GF-D8 (cell line): ENCODE measurements at places on chromosomes 5 and 9.

DNA sequence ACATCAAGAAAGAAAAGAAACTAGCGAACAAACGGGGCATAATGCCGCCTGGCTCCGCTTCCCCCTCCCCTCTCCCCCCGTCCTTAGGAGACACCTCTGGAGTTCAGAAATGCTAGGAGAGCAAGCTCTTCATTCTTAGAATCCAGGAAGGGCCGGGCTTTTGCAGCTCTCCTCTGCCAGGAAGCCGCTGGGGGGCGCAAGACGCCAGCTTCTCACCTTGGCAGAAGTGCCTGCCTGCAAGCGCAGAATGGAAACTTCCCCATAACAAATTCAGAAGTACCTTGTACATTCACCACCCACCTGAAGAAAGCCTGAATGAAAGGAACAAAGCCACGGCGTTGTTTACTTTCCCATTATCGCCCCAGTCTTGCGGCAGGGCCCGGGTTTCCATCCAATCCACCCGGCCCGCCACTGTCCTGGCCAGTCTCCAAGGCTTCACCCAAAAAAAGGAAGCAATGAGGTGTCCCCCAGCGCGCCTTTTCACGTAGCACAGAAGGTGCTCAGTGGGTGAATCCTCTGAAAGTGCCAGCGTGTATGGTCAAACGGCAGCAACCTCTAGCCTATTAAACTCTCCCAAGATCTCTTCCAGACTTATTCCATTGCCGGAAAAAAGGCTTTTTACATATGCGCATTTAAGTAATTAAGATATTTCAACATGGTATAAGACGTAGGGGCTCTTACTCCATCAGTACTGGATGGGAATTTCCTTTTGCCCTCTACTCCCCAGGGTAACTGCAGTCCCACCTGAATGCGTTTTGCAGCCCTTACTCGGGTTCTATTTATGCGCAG is 1.6 kb upstream of the GADD45G start:
- peak; percentile 64 for DNase-seq

DNA sequence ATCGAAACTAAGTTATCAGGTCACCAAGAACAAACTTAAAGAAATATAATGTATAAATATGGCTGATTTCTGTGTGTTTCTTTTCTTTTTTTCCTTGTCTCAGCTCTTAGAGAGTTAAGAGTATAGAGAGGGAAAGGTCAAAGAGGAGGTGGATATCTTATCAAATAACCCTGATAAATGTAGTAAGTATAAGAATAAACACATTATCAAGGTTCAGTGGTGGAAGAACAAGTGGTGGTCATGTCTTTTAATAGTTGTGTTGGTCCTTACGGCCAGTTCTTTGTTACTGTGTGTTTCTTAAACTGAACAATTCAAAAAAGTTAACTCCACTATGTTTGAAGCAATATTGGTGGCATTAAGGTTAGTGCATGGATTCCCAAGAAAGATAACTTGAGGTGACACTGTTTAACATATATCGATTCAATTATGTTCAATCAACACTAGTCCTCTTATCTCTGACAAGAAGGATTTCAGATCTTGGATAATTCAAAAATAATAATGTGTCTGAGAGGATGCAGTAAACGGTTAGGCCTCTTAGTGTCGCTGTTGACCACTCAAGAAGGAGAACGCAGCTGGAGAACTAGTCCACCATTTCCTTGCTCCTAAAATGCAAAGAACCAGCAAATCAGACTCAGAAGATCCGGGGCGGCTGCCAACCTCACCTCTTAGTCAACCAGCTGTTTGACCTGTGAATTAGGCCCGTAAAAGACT is at the start of gene PCDHGA3:
TSS of gene PCDHGA3 (plus strand) at position 588 of the 711 bp plus-strand sequence. CDS start 205 bp downstream, outside the sequence.
- DNase-seq, result no peak

- no peak for DNase-seq
These were observed 316.2 kb downstream of the CWC27 start for GRCh38 chr5:65084795-65085515.

GRCh38 chr5:109570362-109570874 is 119.3 kb upstream of the MAN2A1 start:
- DNase-seq, result no peak

- DNase-seq, result no peak
These were observed 57.8 kb downstream of the IZUMO3 start for GRCh38 chr9:24487946-24488345.

DNA sequence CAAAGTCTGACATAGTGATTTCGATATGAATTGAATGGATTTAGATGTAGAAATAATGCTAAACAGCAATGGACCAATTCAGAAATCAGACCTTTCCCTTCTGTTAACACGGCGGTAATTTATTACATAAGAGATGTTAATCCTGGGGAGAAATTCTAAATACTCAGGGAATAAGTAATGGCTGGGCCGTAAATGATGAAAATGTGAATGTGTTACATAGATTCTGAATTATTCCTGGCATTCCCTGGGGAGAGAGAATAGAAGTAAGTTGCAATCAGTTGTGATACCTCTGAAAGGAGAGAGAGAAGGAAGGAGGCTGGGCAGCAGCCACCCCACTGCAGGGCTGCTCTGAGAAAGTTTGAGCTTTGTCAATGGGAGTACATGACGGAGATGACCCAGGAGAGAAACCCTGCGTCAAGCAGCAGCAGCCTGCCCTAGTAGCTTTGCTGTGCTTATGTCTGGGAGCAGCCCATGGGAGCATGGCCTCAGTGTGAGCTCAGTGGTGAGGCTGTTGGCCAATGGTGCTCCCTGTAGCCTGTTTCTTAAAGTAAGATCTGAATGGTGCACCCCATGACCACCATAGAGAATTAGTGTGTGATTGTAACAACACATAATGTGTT is 420.1 kb downstream of the MTRR start:
- no peak for DNase-seq

- peak; percentile 36 for DNase-seq
These were observed 35.9 kb downstream of the TGFBR1 start for GRCh38 chr9:99140685-99141314.

- no peak for DNase-seq
These were observed 274.3 kb downstream of the GAS1 start for GRCh38 chr9:86672966-86673365.

- no peak for DNase-seq
These were observed 47.2 kb downstream of the MACIR start for GRCh38 chr5:103305809-103306208.

- DNase-seq, result no peak
These were observed 29.4 kb downstream of the NANS start for GRCh38 chr9:98085944-98086343.

GRCh38 chr5:55191165-55191564 is 18.2 kb upstream of the CDC20B start:
- no peak for DNase-seq

GRCh38 chr5:9712911-9713310 is 82.8 kb upstream of the TAS2R1 start:
- DNase-seq, result no peak

DNA sequence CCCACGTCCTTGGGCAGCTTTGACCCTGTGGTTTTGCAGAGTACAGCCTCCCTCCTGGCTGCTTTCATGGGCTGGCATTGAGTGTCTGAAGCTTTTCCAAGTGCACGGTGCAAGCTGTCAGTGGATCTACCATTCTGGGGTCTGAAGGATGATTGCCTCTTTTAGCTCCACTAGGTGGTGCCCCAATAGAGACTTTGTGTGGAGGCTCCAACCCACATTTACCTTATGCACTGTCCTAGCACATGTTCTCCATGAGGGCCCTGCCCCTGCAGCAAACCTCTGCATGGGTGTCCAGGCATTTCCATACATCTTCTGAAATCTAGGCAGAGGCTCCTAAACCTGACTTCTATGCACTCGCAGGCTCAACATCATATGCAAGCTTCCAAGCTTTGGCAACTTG is 644.2 kb upstream of the CDH9 start:
- no peak for DNase-seq

- DNase-seq, result no peak
These were observed 95.6 kb downstream of the NR6A1 start for GRCh38 chr9:124675261-124676158.

DNA sequence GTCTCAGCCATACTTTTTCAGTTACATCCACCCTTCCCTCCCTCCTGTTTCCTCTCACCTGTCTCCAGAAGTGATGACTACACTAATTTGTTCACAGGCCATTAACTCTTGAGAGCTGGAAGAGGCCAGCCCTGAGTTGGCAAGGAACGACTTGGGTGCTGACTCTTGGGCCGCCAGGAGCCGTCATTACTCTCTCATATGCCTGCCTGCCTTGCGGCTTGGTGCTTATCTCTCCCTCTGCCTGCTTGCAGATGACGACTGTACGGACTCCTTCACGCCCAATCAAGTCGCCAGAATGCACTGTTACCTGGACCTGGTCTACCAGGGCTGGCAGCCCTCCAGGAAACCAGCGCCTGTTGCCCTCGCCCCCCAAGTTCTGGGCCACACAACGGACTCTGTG is 66.1 kb downstream of the PAPPA start:
- no peak for DNase-seq

DNA sequence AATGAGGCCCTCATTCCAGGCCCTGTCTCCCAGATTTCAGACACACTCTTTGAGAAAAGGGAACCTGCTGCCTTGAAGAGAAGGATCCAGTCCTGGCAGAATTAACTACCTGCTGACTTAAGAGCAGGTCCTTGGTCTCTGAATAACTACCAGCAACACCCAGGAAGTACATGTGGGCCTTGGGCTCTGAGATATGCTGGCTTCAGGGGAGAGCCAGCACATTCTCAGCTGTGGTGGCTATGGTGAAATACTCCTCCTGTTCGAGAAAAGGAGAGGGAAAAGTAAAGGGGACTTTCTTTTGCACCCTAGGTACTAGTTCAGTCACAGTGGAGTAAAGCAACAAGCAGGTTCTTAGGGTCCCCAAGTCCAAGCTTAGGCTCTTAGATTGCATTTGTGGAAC is 120.0 kb downstream of the HMHB1 start:
- no peak for DNase-seq

DNA sequence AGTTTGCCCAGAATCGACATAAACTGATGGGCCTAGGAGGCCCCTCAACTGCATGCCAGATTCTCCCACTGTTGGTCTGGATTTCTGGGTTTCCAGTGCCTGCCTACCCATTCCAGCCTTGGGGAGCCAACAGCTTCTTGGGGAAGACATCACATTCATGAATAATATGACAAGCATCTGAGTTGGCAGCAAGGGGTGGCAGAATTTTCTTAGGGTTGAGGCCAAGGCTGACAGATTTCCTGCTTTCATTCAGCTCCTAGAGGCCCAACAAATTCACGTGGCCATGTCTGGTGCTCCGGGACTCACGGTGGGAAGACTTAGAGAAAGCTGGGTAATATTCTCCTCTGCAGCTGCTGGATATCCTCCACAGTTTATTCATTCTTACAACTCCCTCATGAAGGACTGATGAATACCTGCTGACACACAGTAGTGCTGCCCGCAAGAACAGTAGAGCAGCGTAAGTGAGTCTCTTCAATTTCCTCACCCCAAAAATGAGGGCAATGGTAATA is 305.0 kb upstream of the TNC start:
- DNase-seq, result no peak

GRCh38 chr5:36629729-36630128 is 23.3 kb downstream of the SLC1A3 start:
- DNase-seq, result no peak

- DNase-seq, result no peak
These were observed 23.9 kb upstream of the KIF2A start for GRCh38 chr5:62282064-62282463.

DNA sequence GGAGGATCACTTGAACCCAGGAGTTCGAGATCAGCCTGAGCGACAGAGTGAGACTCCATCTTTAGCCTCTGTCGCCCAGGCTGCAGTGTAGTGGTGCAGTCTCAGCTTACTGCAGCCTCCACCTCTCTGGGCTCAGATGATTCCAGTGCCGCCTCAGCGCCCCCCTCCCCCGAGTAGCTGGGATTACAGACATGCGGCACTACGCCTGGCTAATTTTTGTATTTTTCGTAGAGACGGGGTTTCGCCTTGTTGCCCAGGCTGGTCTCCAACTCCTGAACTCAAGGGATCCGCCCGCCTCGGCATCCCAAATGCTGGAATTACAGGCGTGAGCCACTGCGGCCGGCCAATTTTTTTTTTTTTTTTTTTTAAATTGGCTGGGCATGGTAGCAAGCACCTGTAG is 2.3 kb upstream of the HSPA9 start:
- no peak for DNase-seq

- DNase-seq, result no peak
These were observed 25.1 kb downstream of the ZNF618 start for GRCh38 chr9:113901221-113901688.

- DNase-seq, result no peak
These were observed 103.6 kb downstream of the SLIT3 start for GRCh38 chr5:169197343-169197742.

DNA sequence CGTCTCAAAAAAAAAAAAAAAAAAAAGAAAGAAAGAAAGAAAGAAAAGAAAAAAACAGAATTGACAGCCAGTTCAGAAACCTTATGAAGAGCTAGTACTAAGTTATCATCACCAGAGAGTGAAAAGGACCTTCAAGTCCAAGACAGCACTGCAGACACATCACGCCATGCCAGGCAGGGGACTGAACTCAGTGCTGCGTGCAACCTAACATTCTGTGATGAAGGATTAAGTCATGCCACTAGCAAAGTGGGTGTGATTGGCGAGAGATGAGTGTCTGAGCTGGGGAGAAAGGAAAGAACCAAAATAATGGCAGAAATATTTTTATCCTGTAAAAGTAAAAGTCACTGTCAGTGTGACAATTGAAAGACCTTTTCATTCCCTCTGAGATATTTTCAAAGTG is 54.7 kb downstream of the MAP1B start:
- DNase-seq, result no peak

DNA sequence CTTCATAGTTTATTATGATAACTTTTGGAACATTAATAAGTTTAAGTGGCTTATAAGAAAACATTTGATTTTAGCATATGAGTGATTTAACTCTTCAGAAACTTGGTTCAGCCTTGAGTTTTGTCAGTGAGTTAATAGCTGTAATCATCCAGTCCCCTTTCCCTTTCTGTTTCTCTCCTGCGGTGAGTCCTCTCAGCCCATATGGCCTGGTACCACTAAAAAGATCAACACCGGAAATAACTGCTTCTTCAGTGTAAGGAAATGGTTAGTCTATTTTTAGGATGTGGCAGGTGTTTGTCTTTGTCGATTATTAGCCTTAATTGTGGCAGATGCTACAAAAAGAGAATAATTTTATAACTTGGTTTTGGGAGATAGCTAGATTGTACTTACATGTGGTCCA is 120.2 kb upstream of the GRHPR start:
- peak; percentile 44 for DNase-seq

GRCh38 chr9:129720181-129720864 is 32.5 kb downstream of the PTGES start:
- no peak for DNase-seq

- no peak for DNase-seq
These were observed 1077.4 kb upstream of the ARRDC3 start for GRCh38 chr5:92460505-92460904.

DNA sequence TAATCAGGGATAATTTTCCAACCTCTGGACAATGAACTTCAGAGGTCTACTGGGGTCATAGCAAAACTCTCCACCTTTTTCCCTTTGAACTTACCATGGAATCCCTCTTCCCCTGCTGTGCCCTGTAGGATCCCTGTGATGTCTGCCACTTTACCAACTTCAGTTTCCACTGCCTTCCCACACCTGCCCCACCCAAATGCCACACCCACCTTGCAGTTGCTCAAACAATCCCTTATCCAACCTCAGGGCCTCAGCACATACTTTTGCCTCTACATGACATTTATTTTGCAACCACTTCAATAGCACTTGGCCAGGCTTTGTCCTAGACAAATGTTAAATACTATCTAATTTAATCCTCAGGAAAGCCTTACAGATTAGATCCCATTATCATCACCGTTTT is 463.7 kb upstream of the WWC1 start:
- no peak for DNase-seq

- DNase-seq, result no peak
These were observed 179.3 kb downstream of the C9orf152 start for GRCh38 chr9:110028676-110029075.

- DNase-seq, result peak; percentile 55
These were observed 18.3 kb upstream of the PHYHD1 start for GRCh38 chr9:128902351-128903078.
